ENCODE measurements at places on chromosomes 1 and 21. TPM values are rescaled to one million over a fixed set of nuclear protein-coding genes. Genes with fewer than 3 reads are reported as not detected.
A peak's percentile ranks its signal among the peaks of the same experiment; 100 is the strongest.

DNA sequence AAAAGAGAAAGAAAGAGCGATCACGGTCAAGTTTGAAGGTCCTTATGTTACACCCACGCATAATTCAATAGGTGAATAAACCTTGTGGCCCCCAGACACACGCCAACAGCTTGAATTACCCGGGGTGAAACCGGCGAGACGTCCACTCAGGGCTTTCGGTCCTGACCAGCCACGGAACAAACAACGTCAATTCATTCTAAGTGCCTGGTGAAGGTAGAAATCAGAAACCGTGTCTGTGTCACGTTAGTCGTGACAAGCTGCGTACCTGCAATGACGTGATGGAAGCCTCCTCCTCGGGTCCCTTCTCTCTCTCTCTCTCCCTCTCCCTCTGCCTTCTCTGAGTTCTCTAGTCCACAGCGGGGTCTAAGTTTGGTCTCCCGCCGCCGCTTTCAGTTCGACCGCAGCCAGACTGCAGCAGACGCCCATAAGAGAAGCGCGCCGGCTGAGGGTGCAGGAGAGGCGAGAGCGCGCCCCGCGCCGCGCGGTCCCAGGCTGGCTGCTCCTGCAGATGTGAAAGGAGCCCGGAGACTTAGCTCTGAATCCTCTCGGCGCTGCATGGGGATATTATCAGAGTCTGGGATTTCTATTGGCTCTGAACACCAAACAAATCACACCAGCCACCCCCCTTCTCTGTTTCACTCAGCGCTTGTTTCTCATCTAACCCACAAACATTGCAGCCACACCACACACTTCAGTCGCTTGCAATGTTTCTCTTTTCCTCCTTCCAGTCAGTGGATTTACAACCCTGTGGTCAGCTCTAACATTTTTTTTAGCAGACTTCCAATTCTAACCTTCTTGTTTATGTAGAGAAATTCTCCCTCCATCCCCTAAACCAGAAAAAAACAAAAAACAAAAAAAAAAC is at the start of gene GREM2:
Gene GREM2 (minus strand): TSS at position 537 of the 862 bp plus-strand sequence. CDS start 118,680 bp downstream, outside the sequence.
- peak; percentile 15 for DNase-seq

DNA sequence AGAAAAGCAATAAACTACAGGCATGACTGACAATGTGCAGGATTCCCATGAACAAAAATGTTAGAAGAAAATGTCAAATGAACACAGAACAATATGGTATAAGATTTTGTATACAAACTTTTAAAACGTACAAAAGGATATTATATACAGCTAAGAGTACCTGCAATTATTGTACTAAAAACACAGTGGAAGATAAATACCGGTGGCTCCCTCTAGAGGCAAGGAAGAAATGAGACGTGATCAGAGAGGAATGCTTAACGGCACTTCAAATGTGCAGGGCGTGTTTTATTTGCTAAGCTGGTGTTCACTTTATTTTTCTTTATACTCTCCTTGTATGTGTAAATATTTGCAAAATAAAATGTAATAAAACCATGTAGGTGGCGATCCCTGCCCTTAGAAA is 191.8 kb upstream of the SAMSN1 start:
- DNase-seq = peak; percentile 77

DNA sequence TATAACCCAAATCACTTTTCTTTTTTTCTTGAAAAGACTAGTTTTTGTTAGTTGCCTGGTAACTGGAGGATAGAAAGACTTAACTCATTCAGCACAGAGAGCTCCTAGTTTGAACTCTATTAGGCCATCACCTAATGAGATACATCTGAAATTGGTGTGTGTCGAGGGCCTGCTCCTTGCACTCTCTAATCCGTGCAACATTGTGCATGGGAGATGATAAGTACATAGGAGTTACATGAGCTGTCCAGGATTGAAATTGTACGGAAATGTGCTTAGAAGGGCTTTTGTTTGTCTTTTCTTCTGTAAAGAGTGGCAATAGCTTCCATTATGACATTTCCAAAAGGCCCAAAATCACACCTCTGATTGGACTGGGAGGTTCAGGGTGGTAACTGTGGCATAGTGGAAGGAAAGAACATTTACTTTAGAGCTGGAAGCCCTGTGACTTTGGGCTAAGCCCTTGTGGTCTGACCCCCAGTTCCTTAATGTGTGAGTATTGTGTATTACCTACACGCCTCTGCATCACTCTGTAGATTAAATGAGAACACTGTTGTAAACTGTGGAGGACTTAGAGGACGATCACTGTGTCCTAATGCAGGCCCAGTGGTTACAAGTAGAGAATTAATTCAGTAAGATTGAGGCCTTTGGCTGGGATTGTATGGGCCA is 71.2 kb downstream of the FGGY start:
- DNase-seq = no peak

DNA sequence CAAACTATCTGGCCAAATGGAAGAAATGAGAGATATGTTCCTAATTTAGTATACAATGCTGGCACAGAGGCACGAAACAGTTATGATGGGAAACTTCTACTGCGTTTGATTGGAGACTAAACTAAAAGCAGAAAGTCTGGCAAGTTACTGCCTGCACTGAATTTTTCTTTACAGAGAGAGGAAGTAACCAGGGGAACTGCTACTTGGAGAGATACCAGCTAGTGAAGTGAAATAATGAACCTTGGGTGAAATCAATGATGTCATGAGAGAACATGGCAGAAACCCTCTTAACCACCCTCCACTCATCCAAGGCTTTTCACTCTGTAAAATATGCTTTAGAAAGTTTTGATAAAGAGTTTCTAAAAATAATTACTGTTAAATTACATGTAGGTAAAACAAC is 29.3 kb downstream of the NIBAN1 start:
- no peak for DNase-seq

The KMO gene
- not detected for total RNA-seq

The TNNT2 gene
- total RNA-seq = not detected

The SERINC2 gene
- total RNA-seq = 4.8 TPM

DNA sequence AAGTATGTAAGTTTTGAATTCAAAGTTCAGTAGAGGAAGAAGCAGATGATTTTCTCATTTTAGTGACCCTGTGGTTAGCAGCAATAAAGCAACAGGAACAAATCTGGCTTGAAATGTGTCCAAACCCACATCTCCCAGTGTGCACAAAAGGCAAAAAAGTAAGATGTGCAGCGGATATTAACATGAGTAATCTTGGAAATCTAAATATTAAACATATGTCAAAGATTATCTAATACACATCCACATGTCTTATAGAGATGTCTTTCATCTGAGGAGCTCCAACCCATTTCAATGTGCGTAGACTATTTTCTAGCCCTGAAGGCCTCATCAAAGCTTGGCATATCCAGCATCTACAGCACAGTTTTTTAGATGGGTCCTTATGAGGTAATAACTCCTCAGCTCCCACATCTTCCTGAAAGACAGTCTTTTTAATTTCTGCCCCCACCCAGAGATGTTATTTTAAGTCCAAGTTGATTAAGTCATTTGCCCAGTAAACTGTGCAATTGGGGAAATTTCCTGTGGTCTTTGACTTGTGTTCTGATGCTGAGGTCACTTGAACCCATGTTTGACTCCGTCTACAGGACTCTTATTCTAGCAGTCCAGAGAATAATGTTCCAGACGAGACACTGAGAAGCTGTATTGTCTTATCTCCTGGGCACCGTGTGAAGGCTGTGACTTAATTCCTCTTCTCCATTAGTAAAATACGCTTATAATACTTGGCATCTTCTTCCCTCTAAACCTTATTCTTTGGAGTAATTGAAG is 73.7 kb downstream of the LMO4 start:
- DNase-seq = no peak

The SPRR2G gene
- not detected for total RNA-seq

The KCNE2 gene
- not detected for total RNA-seq

The CTSS gene
- total RNA-seq = 57.5 TPM

GRCh38 chr1:111738436-111739193 is 580 bp downstream of the INKA2 start:
- DNase-seq = peak; percentile 84

GRCh38 chr1:109392788-109393616 is 4.7 kb downstream of the SORT1 start:
- peak; percentile 45 for DNase-seq

The GBP7 gene
- not detected for total RNA-seq

The RSPO1 gene
- total RNA-seq = not detected

GRCh38 chr1:178300352-178300699 is 196.4 kb downstream of the CLEC20A start:
- DNase-seq = no peak

The FAM43B gene
- not detected for total RNA-seq

DNA sequence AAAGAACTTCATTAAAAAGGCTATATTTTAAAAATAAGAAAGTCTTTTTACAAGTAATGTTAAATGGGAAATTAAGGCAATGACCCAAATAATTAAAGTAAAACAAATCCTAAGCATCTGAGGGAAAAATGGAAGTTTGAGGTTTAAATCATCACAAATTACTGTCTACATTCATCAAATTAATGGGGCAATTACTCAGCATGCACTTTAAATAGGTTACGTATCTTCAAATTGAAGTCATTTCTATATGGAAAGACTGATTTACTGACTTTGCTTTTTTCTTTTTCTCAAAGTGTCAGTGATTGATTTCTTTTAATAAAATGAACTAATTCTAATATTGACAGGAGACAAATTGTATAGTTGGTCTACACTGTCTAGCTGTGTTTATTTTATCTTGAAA is 1452.3 kb downstream of the NCAM2 start:
- no peak for DNase-seq

The DYRK3 gene
- total RNA-seq = 11.4 TPM

The TRAPPC10 gene
- total RNA-seq = 27.0 TPM

The C1orf226 gene
- total RNA-seq = 1.1 TPM

DNA sequence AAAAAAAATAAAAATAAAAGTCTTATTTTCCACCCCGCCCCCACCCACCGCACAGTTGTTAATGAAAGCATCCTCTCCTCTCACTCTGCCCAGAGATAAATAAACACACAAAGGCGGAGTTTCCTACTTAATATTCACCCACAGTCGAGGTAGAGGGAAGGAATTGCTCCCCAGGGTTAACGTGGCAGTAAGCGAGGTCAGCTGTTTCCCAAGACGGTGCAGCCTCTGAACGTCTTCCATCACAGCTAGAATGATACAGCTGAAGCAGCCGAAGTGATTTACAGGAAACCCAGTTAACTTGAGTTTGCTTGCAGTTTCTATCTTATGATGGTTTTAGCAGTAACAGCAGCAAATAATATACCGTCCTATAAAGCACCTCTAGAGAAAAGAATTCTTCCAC is 283.9 kb downstream of the PBX1 start:
- no peak for DNase-seq

The CCDC27 gene
- not detected for total RNA-seq

- peak; percentile 23 for DNase-seq
These were observed 41.3 kb downstream of the LRRC71 start for GRCh38 chr1:156961709-156962108.

DNA sequence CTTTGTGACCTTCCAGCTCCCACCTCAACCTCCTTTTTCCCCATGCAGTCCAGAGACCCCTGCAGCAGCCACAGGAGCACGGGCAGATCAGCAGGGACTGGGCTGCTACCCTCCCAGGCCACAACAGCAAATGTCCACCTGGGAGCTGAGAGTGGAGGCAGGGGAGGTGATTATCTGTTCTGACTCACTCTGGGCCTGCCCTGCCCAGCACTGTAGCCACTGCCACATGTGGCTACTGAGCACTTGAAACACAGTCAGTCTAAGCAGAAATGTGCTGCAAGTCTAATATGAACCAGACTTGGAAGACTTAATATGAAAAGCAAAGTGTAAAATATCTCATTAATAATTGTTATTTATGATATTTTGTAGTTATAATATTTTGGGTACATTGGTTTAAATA is 148.9 kb upstream of the VANGL1 start:
- DNase-seq = no peak

GRCh38 chr1:178959543-178960460 is 65.9 kb upstream of the FAM20B start:
- no peak for DNase-seq

DNA sequence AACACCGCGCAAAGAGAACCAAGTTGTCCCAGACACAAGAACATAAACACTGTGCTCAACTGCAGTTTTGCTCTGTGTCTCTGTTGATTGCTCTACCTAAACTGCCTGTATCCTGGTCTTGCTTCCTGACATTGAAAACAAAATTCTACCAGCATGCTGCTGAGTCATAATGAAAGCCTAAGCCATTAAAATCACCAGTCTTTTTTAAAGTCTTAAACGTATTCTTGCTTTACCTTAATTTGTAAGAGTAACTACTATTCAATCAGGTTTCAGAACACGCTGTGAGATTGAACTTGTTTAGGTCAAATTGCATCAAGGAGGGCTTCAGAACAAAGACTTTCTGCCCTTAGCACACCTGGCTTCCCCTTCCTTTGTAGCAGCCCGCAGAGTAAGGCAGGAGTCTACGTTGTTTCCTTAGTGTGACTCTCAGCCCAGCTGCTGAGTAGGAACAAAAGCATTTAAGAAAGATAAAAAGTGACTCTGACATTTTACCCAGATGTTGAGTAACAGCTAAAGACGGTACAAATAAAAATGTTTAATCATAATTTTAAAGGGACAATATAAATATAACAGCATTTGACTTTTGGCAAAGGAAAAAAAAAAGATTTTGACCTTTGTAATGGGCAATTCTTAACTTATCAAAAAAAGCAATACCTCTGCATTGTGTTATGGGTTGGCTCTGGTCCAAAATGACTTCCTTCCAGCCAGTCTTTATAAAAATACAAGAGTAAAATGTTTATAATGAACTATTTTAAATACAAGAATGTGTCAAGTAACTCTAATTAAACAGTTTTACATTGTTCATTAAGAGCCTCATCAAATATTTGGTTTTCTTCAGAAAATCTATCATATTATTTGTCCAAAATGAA is 186.9 kb upstream of the ADGRL4 start:
- DNase-seq = peak; percentile 96

GRCh38 chr1:145730900-145731299 is 11.6 kb downstream of the CD160 start:
- DNase-seq = no peak

The MARK1 gene
- 2.3 TPM for total RNA-seq

GRCh38 chr1:228264090-228264829 is 56.4 kb downstream of the OBSCN start:
- no peak for DNase-seq

GRCh38 chr1:155976062-155976912 is 2.1 kb downstream of the ARHGEF2 start:
- DNase-seq = no peak

The IGSF21 gene
- total RNA-seq = not detected

GRCh38 chr1:117826119-117826518 is 103.3 kb downstream of the GDAP2 start:
- no peak for DNase-seq

All from dermis blood vessel endothelial cell (primary cell).